Activated T-cell treated with anti-CD3 and anti-CD28 coated beads, Interleukin-2, amount 50 U/mL, for 4 hours (primary cell): ENCODE measurements at places on chromosomes 7 and 10.

DNA sequence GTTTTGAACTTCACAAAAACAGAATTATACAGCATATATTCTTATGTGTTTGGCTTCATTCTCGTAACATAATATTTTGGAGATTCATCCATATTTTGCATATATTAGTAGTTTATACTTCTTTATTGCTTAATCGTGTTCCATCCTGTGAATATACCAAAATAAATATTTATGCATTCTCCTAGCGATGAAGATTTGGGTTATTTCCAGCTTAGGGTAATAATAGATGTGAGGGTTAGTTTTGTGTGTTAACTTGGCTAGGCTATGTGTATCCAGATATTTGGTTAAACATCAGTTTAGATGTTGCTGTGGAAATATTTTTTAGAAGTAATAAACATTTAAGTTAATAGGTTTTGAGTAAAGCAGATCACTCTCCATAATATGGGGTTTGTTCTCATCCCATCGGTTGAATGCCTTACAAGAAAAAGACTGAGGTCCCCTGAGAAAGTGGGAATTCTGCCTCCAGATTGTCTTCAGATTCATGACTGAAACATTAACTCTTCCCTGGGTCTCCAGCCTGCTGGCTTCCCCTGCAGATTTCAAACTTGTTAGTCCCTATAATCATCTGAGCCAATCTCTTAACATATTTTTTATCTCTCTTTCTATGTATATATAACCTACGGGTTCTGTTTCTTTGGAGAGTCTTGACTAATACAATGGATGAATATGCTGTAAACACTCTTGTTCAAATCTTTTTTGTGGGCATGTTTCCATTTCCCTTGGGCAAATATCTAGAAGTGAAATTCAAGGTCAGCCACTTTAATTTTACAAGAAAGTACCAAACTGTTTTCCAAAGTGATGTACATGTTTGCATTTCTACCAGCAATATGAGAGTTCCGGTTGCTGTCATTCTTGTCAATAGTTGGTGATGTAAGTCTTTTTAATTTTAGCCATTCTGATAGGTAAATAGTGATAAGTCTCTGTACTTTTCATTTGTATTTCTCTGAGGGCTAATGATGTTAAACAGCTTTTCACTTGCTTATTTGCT, 48.7 kb downstream of the PDK4 start:
- DNase-seq, result no peak

GRCh38 chr7:12552876-12553275, 17.6 kb upstream of the SCIN start:
- no peak for DNase-seq

DNA sequence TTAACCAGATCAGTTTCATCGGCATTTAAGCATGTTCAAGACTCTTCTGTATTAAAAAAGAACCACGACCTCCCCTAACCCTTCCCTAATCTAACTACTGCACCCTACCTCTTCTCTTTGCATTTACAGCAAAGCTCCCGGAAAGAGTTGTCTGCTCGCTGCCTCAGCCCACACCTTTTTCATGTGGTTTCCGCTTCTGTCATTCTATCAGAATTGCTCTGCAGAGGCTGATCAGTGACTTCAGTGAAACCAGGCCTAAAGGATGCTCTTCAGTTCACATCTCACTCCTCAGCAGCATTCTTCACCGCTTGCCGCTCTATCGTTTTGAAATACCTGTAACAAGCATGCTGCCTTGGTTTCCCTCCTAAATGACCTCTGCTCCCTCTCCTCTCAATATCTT, 160.9 kb downstream of the SDK1 start:
- peak; percentile 58 for DNase-seq

DNA sequence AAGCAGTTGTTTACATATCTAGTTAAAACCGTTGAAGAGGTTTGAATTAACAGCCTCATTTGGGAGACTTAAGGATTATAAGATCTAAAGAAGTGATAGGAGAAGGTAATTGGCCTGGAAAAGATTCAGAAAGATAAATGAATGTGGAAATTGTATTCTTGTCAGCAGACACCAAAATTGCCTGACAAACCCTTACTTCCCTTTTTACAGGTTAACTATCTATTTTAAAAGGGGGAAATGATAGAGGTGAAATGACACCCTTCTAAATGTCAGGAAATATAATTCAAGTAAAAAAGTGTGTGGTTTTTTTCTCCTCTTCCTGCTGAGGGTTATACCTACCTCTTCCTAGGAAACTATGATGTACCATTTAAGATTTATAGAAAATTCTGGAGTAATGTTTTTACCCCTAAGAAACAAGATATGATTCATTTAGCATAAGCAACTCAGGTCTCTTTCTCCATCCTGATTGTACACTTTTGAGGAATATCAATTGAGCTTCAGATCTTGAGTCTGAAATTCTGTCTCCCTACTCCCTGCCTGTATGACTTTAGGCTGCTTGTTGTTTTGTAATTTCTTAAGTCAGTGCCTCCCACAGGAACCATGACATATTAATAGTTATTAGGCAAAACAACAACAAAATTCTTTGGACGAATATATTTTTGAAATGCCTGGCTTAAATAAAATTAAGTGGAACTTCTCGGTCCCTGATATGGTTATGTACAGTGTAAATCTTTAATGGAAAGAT, 250.4 kb downstream of the RNLS start:
- no peak for DNase-seq

GRCh38 chr10:13001041-13001886, at the start of gene CCDC3:
CCDC3 (minus strand) TSS chr10:13001713; CDS start chr10:13001570, 143 bp downstream.
- no peak for DNase-seq

GRCh38 chr7:100176096-100177044, 811 bp downstream of the GPC2 start:
- no peak for DNase-seq

DNA sequence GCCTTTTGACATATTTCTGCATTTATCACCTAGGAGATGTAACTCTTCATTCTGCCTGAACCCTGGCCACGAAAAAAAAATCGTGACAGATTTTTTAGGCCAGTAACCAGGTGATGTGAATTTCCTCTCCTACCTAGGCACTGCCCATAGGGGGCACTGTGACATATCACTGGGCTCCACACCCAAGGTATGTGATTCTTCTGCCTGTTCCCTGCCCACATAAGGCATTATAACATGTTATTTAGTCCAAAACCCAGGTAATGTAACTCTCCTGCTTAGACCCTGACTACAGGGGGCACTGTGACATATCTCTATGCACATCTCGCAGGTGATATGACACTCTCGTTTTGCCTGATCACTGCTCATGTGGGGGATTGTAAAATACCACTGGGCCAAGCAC, 29.5 kb upstream of the ZNF107 start:
- DNase-seq, result no peak

DNA sequence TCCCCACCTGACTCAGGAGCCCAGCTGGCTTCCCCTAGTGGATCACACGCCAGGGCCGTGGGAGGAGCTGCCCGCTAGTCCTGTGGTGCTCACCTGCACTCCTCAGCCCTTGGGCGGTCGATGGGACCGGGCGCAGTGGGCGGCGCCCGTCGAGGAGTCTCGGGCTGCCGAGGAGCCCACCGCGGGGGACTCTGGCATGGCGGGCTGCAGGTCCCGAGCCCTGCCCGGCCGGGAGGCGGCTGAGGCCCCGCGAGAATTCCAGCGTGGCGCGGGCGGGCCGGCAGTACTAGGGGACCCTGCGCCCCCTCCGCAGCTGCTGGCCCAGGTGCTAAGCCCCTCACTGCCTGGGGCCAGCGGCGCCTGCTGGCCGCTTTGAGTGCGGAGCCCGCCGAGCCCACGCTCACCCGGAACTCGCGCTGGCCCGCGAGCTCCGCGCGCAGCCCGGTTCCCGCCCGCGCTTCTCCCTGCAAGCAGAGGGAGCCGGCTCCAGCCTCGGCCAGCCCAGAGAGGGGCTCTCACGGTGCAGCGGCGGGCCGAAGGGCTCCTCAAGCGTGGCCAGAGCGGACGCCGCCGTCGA, 367.9 kb downstream of the TYW1 start:
- DNase-seq, result no peak

DNA sequence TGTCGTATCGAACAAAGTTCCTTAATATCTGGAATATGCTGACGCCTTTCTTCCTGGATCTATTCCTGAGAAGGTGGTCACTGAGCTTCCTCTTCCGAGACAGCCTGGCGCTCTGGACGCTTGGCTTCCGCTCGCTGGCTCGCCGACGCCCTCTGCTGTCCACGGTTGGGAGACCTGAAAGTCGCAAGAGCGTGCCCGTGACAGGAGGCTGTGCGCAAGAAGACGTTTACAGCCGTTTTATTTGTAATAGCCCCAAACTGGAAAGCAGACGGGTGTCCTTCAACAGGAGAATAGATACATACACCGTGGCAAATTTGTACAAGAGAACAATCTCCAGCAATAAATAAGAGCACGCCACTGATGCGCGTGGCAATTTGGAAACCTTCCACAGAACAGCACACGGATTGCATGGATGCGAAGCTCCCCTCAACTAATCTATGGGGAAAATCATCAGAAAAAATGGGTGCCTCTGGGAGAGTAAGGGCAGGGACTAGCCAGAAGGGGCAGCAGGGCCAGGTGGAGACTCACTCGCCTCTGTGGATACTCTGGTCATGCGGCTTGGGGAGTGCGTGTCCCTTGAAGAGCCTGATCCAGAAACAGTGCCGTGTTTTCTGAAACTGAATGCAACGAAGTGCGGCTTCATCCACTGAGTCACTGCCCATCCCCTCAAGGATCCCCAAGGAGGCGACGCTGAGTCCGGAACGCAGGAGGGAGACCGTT, 41.5 kb upstream of the BNIP3 start:
- peak; percentile 77 for DNase-seq

GRCh38 chr10:129030996-129031843, 435.8 kb upstream of the MGMT start:
- peak; percentile 18 for DNase-seq

GRCh38 chr7:330511-331230, 40.7 kb downstream of the FOXL3 start:
- DNase-seq, result no peak

GRCh38 chr7:45585628-45586027, 11.5 kb downstream of the ADCY1 start:
- no peak for DNase-seq

DNA sequence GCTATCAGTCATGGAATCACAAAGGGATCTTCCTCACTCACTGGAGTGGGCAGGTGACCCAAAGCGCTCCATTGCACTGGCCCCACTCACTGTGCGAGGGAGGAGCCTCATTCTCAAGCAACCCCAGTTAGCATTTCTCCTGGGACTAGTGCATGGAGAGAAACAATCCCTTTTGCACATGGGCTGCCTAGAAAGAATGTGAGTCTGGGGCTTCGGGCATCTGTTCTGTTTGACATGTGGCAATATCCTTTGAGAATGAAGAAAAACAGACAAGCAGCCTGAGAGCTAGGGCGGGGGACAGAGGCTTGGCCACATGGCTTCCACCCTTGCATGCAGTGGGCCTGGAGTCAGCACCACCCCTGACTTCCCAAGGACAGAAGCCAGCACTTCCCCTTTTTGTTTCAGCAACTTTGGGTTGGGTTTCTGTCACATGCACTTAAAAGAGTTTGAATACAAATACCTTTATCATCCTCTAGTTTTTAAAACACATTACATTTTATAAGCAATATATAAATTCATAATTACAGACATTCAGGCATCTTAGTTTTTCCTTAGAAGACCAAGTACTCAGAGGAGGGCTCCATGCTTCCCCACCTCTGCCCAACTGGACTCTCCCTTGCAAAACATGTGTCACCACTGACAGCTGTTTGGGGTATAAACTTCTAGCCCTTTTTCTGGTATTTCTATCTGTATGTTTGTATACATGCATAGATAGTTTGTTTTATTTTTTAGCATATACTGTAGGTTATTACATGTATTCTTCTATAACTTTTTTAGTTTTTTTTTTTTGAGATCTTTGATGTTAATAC, 73.8 kb downstream of the RBM20 start:
- no peak for DNase-seq

- DNase-seq, result no peak
Observed at GRCh38 chr7:129559564-129559963, 52.0 kb upstream of the NRF1 start.

GRCh38 chr7:20021831-20022230, 195.4 kb downstream of the MACC1 start:
- no peak for DNase-seq

- peak; percentile 10 for DNase-seq
Observed at GRCh38 chr10:114703377-114704107, 45.5 kb upstream of the ABLIM1 start.

DNA sequence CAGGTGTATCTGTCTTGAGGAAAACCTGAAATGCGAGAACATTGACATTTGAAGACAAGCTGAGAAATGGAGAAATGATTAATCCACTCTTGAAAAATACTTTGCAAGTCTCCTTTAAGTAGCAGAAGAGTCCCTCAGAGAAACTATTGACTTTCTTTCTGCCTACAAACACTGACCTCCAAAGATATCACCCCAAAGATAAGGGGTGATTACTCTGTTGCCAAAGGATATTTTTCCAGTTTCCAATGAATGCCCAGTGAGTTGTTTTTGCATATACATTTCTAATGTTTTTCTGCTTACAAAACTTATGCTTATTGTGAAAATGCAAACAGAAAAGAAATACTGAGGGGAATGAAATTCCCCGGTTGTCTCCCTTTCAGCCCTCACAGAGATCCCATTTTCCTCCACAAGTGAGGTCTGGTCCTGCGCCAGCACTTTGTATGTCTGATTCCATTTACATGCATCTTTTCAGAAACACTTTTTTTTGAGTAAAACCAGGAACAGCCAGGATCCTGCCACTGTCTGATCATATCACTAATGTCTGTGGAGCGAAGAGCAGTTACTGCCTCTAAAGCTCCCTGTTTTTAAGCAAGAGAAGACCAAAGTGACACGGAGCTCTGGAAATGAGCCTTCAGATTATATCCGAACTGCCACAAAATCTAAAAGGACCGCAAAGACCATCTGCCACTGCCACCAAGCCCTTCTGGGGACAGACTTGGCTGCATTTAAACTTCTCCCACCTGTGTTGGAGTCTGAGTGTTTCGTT, 82.9 kb upstream of the PDCD4 start:
- no peak for DNase-seq

GRCh38 chr10:70566515-70567290, 35.8 kb downstream of the PRF1 start:
- DNase-seq, result no peak

DNA sequence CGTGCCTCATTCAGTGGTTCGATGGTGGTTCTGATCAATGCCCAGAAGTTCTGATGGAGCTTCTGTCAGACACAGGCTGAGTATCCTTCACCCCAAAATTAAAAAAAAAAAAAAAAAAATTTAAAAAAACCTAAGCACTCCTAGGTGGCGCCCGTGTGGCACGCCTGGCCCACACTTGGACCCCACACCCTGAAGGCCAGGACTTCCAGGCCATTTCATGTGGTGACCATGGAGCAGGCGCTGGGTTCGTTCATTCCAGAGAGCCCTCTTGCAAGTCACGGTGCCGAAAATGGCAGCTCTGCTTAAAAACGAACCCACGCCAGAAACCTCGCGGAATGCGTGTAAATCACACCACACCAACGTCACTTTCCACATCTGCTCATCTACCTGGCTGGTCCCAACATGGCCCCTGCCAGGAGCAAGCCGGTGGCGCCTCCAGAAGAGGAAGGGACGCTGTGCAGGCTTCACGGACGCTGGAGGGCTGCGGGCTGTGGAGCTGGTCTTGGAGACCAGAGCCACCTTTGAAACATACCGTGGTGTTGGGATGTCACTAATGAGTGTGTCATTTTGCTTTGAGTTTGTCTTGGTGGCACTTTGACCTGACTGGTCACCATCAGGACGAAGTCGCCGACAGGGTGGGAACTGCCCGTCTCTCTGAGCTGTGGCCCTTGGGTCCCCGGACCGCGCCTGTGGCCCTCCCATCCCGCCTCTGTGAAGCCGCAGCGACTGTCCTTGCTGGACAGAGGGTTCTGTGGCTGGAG, 46.0 kb upstream of the PRKAR1B start:
- no peak for DNase-seq
